COR-L47 (cell line): ENCODE measurements at places on chromosomes 6 and 20.
A peak's percentile ranks its signal among the peaks of the same experiment; 100 is the strongest.

DNA sequence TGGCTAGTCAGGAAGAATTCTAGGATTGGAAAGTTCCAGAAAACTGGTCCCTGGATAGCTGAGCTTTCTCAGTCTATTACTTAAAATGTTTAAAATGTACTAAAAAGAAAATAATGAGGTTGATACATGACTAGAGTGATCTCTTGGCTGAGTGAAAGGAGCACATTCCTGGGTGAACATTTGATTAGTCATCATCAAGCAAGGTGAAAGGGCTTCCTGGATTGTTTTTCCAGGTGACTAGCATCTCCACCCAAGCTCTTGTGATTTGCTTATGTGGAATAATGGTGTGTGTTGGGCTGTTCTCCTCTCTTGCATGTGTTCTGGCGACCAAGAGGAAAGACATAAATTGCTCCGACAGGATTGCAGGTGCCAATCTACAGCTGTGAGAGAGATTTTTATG lies 42.9 kb downstream of the PKIB start:
- no peak for DNase-seq

GRCh38 chr6:104699593-104700329 lies 160.0 kb downstream of the HACE1 start:
- no peak for DNase-seq

DNA sequence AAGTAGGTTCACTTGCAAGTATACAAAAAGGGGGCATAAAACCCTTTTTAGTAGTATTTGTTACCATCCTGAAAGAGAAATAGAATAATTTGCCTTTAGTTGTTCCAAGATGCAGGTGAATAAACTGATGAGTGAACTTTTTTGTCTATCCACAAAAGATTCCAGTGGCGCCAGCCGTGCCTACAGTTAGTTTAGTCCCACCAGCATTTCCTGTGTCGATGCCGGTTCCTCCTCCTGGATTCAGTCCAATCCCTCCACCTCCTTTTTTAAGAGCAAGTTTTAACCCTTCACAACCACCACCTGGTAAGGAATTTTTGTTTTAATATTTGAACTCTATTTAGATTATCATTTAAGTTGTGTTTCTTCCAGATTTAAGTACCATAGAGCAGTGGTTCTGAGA lies 90.9 kb downstream of the SCAF8 start:
- DNase-seq = peak; percentile 5

DNA sequence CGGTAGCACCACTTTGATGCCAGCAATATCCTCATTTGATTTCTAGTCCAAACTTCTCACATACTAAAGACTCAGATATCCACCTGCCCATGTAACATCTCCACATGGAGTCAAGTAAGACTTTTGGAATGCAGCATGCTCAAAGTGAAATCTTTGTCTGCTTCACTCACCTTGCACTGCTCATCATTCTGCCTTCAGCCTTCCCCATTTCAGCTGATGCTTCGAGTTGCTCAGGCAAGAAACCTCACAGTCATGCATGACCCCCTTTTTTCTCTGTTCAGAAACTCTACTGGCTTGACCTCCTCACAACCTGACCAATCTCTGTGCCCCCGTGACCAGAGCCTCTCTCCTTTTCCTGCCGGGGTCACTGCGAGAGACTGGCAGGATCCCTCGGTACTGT lies 41.0 kb upstream of the KIF25 start:
- DNase-seq = no peak

DNA sequence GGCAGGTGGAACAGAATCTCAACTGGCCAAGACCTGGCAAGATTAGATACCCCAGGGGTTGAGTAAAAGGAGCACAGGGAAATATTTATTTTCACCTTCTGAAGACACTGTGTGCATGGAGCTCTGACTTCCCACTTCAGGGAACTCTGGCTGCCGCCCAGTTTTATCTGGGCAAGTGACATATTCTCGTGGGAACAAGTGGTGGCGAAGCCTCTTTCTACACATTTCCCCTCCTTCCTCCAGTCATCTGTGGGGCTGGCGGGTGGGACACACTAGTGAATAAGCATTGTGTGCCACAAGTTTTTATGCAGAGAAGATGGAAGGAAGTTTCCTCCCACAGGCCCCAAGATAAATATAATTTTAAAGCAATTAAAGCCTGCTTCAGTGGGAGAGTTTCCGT lies 23.6 kb downstream of the NSFL1C start:
- DNase-seq = no peak

GRCh38 chr20:35319871-35320197 lies 27.6 kb upstream of the FAM83C start:
- DNase-seq = no peak

DNA sequence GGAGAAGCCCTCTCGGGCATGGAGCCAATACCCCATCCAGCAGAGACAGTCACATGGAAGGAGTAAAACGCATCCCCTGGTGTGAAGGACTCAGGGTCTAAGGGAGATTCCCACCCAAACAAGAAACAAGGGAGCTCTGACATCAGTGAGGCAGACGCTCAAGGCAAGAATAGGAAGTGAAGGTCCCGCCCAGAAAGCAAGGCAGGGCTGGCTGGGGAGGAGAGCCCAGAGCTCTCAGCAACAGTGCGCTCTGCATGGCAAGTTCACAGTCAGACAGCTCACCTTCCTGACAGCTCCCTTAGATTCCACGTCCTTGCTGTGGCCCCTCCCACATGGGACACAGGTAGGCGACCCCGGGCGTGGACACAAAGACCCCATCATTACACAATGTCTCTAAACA lies 85.6 kb downstream of the TTLL2 start:
- DNase-seq = no peak

DNA sequence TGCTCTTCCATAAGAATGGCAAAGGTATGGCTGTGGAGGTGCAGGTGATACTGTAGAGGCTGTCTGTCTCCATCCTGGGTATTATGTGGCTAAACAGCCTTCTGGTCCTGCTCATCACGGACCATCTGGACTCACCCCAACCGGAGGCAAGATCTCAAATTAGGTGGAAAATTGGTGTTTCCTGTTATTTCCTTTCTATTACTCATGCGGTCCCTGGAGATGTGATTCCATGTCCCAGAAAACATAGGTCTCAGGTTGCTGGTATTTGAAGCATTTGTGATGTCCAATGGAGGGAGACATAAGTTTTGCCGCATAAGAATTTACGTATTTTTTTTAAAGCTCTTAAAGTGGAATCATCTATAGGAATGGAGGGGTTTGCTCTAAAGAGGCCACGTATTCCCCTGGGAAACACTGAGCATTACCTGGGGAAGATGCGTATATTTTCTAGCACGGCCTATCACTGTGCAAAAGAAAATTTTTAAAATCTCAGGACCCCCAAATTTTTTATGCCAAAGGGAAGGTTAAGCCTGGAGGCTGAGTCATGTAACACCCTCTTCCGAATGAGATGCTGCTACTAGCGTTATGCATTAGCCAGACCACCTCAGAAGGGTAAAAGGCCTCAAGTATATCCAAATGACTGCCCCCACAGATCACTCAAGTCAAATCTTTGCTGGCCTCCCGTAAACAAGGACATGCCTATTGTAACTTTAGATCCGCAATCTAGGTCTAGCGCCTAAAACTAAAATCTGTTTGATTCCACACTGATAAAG lies 22.4 kb upstream of the PBOV1 start:
- DNase-seq = no peak

DNA sequence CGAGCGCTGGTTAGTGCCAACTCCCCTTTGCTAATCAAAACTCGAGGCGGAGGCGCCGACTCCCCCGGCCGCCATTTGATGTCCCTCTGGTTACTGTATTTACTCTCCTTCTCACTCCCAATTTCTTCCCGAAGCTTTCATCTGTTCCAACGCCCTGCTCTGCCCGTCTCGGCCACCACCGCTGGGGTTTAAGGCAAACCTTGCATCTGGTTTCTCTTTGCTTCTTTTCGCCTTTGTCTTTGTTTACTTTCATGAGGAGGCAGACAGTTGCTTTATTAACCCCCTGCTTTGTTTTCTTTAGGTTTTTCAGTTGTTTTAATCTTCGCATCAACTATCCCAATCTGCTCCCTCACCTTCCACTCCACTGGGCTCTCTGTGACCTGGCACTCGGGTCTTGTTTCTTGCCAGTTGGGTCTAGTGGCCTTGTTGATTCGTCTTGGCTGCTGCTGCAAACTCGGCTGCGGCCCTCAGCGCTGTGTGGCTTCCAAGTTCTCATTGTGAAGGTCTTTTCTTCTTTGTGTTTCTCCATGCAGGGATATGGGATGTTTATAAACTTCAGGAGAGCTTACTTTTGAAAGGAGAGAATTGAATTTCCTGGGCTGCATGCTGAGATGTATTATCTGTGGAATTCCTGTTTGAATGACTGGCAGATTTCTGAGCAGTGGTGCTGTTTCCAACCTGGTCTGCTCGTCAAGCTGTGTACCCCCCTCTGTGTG lies 155.1 kb downstream of the CDC5L start:
- no peak for DNase-seq

- no peak for DNase-seq
Measured at GRCh38 chr6:32849126-32849525, 4.4 kb downstream of the TAP1 start.
